ENCODE measurements at places on chromosomes 13 and 19.

DNA sequence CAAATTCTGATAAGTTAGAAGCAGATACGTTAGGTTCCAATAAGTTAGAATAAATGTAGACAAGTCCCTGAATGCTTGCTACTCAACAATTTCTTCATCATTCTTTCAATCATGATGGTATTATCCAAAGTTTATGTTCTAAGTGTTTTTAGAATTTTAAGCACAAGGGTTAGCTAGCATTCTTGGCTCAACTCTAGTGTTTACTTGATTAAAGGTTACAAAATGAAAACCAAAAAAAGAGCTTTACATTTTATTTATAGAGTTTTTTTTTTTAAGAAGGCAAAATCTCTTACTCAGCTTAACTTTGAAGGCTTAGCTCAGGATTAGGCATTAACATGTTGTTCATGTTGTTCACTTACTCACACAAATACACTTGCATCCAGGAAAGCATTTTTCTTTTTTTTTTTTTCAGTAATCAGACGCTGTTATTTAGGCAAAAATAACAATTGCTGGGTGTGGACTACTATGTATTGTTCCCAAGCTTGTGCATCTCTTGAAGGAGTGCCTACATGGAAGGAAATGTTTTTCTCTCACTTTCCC lies 420.6 kb downstream of the DCT start:
- DNase-seq = no peak

GRCh38 chr13:89554801-89555200 lies 1792.7 kb upstream of the MIR17HG start:
- DNase-seq = no peak

GRCh38 chr13:92414851-92415250 lies 811.8 kb upstream of the GPC6 start:
- DNase-seq = no peak

DNA sequence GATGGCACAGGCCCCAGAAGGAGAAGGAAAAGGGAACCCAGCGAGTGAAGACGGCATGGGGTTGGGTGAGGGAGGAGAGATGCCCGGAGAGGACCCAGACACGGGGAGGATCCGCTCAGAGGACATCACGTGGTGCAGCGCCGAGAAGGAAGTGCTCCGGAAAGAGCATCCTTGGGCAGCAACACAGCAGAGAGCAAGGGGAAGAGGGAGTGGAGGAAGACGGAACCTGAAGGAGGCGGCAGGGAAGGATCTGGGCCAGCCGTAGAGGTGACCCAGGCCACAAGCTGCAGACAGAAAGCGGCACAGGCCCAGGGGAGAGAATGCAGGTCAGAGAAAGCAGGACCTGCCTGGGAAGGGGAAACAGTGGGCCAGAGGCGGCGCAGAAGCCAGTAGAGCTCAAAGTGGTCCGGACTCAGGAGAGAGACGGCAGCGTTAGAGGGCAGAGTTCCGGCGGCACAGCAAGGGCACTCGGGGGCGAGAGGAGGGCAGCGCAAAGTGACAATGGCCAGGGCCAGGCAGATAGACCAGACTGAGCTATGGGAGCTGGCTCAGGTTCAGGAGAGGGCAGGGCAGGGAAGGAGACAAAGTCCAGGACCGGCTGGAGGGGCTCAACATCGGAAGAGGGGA lies 1.1 kb downstream of the PPP1R12C start:
- DNase-seq = peak; percentile 30

- DNase-seq = no peak
These were observed 16.0 kb downstream of the ZNF100 start for GRCh38 chr19:21751384-21751783.

DNA sequence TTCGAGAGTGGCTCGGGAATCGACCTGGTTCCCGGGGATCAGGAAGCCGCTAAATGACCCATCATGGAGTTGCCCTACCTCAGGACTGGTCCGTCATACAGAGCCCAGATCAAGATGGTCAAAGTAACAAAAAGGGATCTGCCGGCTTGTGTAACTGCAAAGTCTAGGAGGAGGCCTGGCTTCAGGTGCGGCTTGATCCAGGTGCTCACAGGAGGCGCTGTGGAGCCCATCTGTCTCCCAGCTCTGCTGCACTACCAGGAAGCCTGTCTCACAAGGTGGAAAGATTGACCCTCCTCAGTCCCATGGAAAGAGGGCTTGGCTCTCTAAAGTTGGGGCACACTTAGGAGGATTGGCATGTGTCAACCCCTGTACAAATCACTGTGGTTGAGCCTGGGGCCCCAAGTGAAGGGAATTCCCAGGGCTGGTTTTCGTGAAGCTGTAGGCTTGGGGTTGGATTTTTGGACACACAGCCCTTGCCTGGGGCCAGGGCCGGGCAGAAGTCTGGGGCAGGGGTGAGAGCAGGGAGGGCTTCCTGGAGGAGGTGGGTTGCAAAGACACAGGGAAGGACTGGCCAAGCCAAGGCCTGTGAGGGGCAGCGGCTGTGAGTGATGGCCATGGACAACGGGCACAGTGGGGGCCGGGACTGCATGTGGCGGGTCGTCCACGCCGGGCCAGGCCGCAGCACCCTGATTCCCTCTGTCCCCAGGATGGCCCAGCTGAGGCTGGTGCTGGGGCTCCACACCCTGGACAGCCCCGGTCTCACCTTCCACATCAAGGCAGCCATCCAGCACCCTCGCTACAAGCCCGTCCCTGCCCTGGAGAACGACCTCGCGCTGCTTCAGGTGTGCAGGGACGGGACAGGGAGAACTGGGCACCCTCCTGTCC lies 4.2 kb downstream of the GZMM start:
- DNase-seq = no peak

DNA sequence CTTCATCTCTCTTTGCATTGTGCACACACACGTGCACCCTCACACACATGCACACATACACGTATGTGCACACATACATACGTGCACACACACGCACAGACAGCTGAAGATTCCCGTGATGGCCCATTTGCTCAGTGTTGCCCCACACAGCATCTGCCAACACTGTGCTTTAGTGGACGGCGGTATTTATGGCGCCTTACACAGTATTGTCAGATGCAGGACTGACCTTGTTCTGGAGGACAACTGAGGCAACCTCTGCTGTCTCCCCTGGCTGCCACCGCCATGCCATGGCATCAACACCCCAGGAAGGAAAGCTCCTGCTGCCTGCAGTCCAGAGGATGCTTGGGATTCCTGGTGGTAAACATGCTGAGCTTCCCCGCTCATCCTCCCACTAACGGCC lies 316.4 kb downstream of the TEX29 start:
- no peak for DNase-seq

GRCh38 chr19:3250675-3251074 lies 26.2 kb downstream of the CELF5 start:
- peak; percentile 41 for DNase-seq

DNA sequence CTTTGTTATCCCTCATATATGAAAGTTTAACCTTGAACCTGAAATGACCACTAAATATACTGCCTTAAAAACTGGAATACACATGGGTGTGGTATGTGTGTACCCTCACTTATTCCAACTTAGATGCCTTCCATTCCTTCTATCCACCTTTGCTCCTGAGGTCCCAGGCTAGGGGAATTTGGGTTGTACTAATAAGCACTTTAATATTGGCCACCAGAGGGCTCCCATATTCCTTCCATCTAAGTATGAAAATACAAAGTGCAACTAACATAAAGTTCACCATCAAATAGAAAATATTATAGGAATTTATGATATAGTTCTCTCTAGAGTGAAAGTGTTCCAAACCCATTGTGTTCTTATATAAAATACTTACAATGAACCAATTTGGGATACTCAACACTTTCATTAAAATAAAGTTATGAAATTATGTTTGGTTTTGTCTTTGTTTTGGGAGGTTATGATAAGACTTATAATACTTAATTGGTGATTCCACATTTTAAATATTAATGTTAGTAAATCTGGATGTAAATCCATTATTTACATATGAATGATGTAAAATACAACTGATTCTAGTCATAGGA lies 62.3 kb downstream of the ITGBL1 start:
- DNase-seq = no peak
